ENCODE measurements at places on chromosomes 2 and 18.

GRCh38 chr18:54647176-54647575 lies 56.1 kb downstream of the DYNAP start:
- DNase-seq: no peak

DNA sequence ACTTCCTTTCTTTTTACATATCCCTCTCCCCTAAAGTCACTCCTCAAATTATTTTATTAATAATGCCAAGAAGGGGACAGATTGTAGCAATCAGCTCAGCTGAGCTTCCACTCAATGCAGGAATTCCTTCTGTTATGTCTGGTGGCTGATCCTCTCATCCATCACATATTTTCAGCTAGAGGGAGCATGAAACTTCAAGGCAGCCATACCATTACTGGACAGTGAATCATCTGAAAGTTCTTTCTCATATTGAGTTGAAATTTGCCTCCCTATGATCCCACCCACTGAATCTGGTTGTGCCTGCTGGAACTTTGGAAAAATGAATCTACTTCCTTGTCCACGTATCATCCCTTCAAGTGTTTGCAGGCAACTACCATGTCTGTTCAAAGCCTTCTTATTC lies 11.2 kb downstream of the ZNF385B start:
- no peak for DNase-seq

GRCh38 chr2:75258620-75259019 lies 59.3 kb upstream of the TACR1 start:
- no peak for DNase-seq

GRCh38 chr2:53559302-53559966 lies 208.2 kb upstream of the CHAC2 start:
- DNase-seq: no peak
